ENCODE measurements at places on chromosomes 1 and 21. TPM values are rescaled to one million over a fixed set of nuclear protein-coding genes. Genes with fewer than 3 reads are reported as not detected.

NUAK2 gene
- total RNA-seq, result 4.4 TPM

CHRNB2 gene
- total RNA-seq, result not detected

CCDC185 gene
- not detected for total RNA-seq

DNA sequence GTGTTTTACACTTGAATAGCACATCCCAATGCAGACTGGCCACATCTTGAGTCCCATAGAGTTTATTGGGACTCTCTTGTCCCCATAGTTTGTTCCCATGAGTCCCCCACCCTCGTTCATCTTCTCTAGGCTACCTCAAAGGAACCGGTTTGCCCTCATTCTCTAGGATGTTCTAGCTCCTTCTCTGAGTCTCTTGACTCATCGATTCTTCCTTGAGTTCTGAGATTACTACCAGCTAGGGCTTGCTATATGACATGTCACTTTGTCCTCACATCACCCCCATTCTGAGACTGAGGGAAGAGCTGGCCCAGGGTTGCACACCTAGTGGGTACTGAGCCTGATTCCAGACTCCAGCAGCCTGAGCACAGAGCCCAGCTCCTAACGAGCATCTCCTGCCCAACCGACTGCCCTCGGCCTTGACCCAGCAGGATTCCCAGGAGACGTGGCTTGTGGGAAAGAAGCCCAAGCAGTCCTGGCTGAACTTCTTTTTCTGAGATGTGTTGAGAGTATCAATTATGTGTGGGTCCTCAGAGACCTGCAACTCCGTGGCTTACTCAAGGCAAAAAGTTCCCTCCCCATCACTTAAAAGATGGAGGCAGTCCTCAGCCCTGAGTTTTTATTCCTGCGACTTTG, 42.0 kb downstream of the TMEM51 start:
- DNase-seq, result no peak

AMPD1 gene
- not detected for total RNA-seq

DNA sequence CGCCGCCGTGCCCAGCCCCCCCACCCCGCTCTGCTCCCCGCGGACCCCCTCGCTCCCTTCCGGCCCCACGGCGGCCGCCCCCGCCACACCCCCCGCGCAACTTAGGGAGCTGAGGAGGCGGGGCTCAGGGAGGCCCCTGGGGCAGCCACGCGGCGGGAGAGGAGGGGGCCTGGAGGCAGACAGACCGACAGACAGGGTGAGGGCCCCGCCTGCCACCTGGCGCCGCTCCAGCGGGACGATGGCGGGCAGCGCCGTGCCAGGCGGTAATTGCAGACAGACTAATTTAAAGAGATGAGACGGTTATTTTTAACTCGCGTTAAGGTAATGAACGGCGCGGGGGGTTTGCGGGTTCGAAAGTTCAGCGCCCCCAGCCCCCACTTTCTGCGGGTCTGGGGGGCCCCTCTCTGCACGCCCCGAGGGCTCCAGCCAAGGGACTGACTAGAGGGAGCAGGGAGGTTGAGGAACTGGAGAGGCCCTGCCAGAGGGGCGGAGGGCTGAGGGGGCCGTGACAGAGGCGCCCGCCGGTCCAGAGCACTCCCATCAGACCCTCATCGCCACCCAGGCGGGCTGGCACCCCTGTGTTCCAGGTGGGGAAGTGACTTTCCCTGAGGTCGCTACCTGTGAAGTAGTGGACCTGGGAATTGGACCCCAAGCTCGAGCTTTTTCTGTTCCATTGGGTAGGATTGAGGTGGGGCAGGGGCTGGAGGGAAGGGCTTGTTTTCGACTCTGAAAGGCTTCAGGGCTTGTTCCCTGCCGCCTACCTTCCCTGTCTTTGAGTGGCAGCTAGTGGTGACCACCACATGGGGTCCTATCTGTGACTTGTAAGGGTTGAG, 5.4 kb downstream of the FOXO6 start:
- peak; percentile 53 for DNase-seq

FCRL2 gene
- total RNA-seq, result not detected

OR10R2 gene
- total RNA-seq, result not detected

GRCh38 chr21:33266789-33267135, 595 bp downstream of the IL10RB start:
- peak; percentile 55 for DNase-seq

OR2M4 gene
- not detected for total RNA-seq

MAP3K21 gene
- total RNA-seq, result 5.5 TPM

C8B gene
- not detected for total RNA-seq

DNA sequence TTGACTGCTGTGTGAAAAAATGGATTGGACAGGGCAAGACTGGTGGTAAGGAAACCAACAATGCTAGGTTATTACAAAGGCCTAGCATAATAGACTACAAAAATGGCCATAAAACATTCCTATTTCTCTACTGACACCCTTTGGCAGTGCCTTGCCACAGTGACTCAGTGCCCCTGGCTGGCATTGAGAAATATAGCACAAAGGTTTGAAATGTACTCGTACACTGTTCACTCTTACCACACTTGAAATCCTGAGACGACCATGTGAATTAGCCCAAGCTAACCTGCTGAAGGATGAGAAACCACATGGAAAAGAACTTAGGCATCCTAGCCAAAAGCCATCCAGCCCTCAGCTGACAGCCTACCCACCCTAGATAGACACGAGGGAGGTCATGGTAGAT, 149.8 kb upstream of the PALMD start:
- DNase-seq, result no peak

GRCh38 chr1:32393832-32394140, 455 bp downstream of the BSDC1 start:
- DNase-seq, result peak; percentile 49

All from activated CD4-positive, alpha-beta memory T cell treated with anti-CD3 and anti-CD28 coated beads for 36 hours (primary cell).